ENCODE measurements at places on chromosomes 13 and 19. TPM values are rescaled to one million over a fixed set of nuclear protein-coding genes. Genes with fewer than 3 reads are reported as not detected.

The ARHGAP33 gene
- 8.6 TPM for total RNA-seq

- DNase-seq = no peak
Measured at GRCh38 chr13:41596190-41596589, 138.8 kb downstream of the RGCC start.

DNA sequence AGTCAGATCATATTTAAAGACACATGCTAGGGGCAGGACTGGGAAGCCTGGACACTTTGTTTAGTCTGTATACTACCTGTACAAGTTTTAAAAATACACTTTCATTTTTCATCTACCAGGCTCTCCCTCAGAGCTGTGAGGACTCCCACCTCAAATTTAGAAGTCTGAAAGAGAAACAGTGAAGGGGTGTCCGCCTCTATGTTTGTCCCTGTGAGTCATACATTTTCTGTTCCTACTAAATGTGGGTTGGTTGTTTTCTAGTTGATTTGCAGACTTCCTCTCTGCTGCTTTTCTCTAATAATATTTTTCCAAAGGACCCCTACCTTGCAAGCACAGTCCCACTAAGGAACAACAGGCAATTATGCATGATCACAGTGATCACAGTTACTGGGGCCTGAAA lies 110.5 kb downstream of the ENOX1 start:
- DNase-seq = no peak

DNA sequence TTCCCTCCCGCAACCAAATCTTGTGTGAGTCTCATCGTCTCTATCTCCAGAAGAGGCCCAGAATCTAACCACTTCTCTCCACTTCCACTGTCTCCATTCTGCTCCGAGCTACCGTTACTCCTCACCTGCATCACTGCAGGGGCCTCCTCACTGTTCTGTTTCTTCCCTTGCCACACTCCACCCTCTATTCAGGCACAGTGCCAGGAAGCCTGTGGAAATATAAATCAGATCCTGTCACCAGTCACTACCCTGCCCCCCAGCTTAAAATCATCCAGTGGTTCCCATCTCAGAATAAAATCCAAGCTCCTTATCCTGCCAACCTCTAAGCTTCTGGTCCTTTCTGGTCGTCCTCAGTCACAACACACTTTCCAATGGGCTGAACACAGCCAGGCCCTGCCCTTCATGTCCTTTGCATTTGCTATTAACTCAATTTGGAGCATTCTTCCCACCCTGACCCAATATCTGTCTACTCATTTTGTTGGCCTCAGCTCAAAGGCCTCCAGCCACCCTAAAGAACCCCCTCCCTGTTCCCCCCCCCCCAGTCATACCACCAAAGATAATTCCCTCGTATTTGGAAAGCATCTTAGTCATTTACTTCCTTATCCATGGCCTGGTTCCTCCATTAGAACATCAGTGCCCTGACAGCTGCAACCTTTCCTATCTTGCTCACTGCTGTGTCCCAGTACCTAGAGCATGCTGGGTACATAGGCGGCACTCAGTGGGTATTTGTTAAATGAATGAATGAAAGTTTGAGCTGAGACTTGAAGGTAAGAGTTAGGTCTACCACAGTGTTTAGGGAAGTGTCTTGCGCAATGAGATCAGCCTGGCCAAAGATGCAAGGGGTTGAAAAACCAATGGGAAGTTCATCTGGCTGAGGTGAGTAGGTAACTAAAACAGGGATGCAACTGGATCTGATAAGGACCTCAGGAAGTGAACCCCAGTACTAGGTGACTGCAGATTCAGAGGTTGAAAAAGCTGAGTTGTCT lies 24.4 kb downstream of the ZNF175 start:
- no peak for DNase-seq

The CDX2 gene
- total RNA-seq = 1.3 TPM

Data from body of pancreas (tissue), 4 donors.